ENCODE measurements at places on chromosomes 2 and 18.

- no peak for DNase-seq
Measured at GRCh38 chr2:11550302-11550701, 16.5 kb downstream of the GREB1 start.

- DNase-seq, result no peak
Measured at GRCh38 chr2:235287375-235287733, 206.5 kb upstream of the AGAP1 start.

- DNase-seq, result peak; percentile 22
Measured at GRCh38 chr2:29920130-29920577, 1.2 kb downstream of the ALK start.

GRCh38 chr2:164850235-164850634 is 8.6 kb upstream of the COBLL1 start:
- no peak for DNase-seq

- DNase-seq, result no peak
Measured at GRCh38 chr2:157307021-157307420, 18.6 kb downstream of the ERMN start.

GRCh38 chr2:120650022-120650644 is 85.5 kb upstream of the GLI2 start:
- DNase-seq, result no peak

DNA sequence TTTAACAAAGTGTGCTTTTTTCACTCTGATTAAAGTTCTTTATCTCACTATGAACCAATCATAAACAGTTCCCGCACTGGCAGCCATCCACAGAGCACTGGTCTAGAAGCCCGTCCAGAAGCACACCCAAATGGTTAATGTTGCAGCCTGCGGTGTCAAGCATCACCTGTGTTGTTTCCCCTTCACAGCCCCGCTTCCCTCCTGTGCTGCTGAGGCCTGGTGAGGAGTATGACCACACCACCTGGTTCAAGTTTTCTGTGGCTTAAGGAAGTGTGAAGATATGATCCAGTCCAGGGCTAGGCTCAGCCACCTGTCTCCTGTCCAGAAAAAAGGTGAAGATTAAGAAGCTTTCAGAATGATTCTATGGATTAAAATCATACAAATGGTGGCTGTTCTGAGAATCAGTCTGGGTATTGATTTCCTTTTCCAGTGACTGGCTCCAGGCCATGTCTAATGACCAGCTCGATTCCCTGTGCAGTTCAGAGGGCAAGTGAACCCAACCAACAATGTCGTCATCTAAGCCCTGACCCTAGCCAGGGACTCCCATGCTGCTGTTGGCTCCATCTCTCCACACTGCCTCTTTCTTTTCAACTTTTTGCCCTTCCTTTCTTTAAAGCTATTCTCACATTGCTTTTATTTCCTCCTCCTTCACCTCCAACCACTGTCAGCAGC is 17.7 kb downstream of the SRSF7 start:
- DNase-seq, result no peak

All from NCI-H460 (cell line).